ENCODE measurements at places on chromosomes 1 and 21.

GRCh38 chr1:154386643-154387352, 18.3 kb upstream of the IL6R start:
- no peak for DNase-seq

GRCh38 chr1:104946558-104947210, 1197.0 kb downstream of the AMY1C start:
- no peak for DNase-seq

DNA sequence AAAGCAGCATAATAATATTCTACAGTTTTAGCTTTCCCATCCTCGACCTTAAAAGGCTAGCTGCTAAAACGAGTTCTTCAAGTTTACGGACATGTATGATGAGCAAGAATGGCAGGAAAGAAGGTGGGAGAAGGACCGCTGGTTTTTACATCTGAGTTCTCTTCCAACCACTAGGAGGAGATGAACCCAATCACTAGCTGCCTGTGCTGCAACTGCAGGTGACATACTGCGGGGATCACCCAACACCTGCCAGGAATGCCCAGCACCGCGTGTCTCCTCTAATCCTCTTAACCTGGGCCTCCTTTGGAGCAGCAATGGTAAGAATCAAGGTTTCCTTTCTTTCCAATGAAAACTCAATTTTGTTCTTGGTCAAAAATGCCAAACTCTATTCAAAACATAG, 23.5 kb downstream of the TOR3A start:
- DNase-seq: no peak

GRCh38 chr1:42940851-42941639, 17.6 kb downstream of the SLC2A1 start:
- DNase-seq: no peak

- no peak for DNase-seq
Measured at GRCh38 chr1:219555031-219555692, 57.7 kb downstream of the ZC3H11B start.

DNA sequence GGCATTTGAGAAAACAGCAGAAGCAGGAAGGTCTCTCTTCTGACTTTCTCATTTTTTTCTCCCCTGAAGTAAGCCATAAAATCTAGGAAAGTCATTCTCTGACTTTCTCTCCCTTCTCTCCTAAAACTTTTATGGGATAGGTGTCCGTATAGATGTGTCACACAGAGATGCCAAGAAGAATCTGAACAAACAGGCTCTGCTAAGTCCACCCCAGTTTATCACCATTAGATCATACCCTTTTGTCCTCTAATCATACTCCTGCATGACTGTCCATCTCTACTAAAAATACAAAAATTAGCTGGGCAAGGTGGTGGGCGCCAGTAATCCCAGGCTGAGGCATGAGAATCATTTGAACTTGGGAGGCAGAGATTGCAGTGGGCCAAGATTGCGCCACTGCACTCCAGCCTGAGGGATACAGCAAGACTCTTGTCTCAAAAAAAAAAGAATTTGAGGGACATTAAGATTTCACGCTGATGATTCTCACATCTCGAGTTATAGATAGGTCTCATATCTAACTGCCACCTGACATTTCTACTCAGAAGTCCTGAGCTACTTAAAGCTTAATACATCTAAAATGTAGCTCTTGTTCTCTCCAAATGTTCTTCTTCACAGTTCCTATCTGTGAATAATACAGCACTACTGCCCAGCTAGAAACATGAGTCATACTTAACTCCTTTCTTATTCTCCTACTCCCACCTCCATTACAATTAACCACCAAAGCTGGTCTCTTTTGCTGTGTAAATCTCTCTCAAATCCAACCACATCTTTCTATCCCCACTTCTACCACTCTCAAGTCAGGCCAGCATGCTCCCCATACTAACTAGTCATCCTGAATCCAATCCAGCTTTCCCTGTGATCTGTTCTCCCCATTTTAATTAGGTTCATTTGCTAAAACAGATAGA, 47.7 kb downstream of the ZNF644 start:
- no peak for DNase-seq

DNA sequence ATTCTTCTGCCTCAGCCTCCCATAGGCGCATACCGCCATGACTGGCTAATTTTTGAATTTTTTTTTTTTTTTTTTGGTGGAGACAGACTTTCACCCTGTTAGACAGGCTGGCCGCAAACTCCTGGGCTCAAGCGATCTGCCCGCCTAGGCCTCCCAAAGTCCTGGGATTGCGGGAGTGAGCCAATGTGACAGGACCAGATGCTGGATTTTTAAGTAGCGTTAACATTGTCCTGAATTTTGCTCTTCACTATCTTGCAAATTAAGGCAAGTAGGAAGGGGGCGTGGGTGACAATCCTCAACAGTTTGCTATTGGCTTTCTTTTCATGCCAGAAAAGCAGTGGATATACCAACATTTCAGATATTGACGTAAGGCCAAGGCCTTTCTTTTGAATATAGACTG, 49.7 kb upstream of the TSNAX start:
- no peak for DNase-seq

GRCh38 chr1:183100361-183100974, 77.2 kb downstream of the LAMC1 start:
- DNase-seq: no peak
